ENCODE measurements at places on chromosomes 11 and 22. TPM values are rescaled to one million over a fixed set of nuclear protein-coding genes. Genes with fewer than 3 reads are reported as not detected.
A peak's percentile ranks its signal among the peaks of the same experiment; 100 is the strongest.

ZNF70 gene
- total RNA-seq = 4.5 TPM

- DNase-seq = peak; percentile 71
These were observed 15.3 kb downstream of the BLID start for GRCh38 chr11:122100756-122101080.

KDM4D gene
- total RNA-seq = not detected

GRCh38 chr22:29251981-29252911 lies 15.5 kb downstream of the RHBDD3 start:
- peak; percentile 17 for DNase-seq

- no peak for DNase-seq
These were observed 10.6 kb upstream of the CCDC83 start for GRCh38 chr11:85844439-85845123.
